ENCODE measurements at places on chromosomes 12 and 14.

GRCh38 chr12:76193961-76194360, 109.5 kb upstream of the NAP1L1 start:
- no peak for DNase-seq

DNA sequence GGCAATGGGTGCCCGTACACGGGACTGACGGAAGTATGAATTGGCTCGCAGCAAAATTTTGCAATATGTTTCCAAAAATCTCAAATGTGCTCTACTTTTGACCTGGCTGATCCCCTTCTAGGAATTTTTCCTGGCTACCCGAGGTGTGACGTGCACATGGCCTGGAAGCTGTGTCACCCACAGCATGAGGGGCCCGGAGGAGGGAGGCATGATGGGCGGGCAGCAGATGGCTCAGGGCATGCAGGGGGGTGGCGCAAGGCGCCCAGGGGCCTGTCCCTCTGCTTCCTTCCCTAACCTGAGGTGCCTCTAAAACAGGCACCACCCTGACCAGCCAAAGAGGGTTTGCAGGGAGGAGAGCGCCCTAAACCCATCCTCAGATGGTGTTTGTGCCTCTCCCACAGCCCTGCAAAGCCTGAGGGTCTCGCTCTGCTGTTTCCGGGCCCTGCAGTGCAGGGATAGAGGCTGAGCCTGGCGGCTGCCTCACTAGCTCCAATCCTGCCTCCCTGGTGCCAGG, 6.7 kb downstream of the GPR132 start:
- no peak for DNase-seq

GRCh38 chr12:105640761-105641160, 310.3 kb downstream of the C12orf75 start:
- DNase-seq = no peak

DNA sequence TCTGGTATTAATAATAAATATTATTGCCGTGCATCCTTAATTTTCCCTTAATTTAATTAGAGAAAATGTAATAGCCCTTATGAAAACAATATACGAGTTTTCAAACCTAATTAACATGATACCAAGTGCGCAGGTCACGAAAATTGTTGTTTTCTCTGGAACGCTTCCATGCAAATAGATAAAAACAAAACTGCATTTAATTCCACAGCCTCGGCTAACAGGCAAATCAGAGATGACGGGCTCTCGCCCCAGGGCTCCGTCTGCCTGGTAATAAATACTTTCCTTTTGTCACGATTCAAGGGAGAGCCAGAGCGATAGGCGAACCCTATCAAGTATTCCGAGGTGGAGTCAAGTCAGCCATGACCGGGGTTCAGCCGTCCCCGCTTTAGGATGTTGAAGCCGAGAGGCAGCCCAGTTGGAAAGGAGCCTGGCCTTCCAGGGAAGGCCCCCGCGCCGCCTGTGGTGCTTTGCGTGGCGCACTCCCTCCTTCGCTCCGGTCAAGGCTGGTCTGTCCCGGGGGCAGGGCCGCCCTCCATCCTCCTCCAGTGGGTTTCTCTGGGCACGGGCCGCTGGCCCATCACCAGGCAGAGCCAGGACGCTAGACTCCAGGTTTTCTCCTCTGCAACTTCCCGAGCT, 137.8 kb upstream of the GSC start:
- DNase-seq = no peak

DNA sequence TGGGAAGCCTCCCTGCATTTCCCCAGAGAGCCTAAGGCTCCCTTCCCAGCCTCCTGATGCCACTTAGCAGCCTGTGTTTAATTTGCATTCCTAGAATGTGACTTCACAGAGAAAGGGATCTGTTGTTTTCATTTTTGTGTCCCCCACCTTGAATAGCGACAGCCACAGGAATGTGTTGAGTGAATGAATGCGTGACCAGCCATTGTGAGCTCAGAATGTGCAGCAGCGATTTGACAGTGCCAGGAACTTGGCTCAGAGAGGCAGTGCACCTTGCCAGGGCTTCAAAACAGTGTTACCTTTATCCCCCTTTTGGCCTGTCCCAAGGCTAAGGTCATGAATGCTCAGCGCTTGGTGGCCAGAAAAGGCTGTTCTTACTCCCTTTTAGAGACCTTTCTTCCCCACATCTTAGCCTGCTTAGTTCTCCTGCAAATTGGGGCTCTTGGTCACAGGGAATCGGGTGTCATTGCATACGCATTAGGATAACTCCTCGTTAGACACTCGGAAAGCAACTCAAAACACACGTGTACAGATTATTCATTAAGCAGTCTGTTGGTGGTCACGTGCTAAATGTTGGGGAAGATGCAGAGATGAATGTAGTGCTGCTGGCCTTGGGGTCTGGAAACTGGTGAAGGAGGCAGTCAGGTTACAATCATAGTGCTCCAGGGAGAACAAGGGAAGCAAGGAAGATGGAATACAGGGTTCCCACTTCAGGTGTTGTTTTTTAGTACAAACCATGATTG, 9.8 kb downstream of the NTF3 start:
- DNase-seq = no peak

GRCh38 chr12:64900540-64900939, 76.1 kb downstream of the TBC1D30 start:
- no peak for DNase-seq

DNA sequence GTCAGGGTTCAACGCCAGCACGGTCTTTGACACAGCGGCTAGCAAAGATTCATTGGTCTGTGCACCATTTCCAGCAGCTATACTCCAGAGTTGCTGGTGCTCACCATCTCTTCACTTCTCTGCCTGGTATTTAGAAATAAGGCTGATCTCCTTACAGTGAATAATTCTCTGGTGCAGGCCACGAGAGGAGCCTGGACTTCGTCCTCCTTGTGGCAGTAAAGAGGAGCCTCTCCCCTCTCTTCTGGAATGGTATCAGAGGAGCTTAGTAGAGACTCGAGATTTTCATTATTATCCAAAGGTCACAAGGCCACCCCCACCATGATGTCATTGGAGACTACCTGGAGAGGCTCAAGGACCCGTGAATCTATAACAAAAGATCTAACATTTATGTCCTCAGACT, 30.8 kb upstream of the BCL2L14 start:
- no peak for DNase-seq

GRCh38 chr12:5076761-5077160, 33.1 kb downstream of the KCNA5 start:
- DNase-seq = no peak

DNA sequence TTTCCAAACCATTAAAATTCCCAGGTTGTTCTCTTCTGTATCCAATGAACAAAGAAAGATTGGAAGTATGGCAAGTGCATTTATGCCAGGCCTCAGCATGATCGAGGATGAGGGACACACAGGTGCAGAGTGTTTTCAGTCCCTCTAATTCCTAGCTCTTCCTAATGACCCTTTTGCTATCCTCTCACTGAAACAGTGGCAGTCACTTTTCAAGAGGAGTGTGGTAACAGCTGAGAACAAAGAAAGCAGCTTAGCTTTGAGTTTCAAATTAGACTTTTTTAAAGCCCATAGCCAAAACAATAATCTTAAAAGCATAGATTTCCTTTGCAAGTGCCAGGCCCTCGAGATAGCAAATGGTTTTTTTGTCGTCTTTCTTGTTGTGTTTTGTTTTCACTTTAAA, 110.8 kb downstream of the KCNH5 start:
- DNase-seq = no peak

DNA sequence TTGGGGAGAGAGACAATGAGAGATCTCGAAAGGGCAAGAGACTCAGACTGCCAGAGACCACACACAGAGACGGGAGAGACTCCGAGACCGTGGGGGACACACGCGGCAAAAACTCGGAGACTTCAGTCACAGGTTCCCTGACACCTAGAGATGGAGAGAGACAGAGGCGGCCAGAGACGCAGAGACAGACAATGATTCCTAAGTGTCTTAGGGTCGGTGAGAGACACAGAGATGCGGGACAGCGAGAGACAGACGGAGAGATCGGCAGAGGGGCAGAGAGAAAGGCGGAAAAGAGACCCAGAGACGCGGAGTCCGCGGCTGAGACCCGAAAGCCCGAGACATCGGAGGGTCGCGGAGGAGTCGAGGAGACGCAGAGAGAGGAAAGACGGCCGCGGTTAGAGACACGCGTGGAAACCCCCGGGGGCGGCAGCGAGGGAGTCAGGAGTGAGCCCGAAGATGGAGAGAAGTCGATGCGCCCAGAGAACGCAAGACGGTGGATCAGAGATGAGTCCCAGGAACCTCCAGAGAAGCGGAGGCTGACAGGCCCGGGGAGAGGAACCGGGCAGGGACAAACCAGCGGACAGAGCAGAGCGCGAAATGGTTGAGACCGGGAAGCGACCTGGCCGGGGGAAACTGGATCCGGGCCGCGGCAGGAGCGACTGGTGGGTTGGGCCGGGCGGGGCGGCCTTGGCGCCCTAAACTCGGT, 7.8 kb downstream of the LHX5 start:
- no peak for DNase-seq

DNA sequence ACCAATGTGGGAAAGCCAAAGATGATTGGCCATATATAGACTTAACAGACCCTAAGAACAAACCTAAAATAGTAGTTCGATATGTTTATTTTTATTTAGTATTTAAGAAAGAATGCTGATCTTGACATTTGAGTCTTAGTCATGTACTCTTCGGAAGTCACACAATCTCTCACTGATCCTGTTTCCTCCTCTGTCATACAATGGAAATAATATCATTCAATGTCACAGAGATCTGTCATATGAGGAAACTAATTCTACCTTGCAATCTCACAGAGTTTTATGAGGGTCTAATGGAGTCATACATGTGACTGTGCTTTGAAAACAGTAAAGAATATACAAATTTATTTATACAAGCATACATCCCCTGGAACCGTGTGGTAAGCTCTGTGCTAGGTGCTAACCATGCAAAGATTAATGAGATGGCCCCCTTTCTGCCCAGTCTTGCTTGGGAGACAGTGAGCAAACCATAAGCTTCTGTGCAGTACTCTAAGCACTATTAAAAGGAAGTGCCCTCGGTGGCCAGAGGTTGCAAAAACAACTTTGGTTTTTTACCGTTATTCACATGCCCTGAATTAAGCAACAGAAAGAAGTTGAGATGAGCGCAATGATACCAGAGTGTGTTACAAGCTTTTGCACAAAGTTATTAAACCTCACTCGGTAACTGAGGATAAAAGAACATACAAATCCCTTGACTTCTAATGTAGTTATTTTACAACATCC, 1.7 kb upstream of the LIN7A start:
- no peak for DNase-seq

DNA sequence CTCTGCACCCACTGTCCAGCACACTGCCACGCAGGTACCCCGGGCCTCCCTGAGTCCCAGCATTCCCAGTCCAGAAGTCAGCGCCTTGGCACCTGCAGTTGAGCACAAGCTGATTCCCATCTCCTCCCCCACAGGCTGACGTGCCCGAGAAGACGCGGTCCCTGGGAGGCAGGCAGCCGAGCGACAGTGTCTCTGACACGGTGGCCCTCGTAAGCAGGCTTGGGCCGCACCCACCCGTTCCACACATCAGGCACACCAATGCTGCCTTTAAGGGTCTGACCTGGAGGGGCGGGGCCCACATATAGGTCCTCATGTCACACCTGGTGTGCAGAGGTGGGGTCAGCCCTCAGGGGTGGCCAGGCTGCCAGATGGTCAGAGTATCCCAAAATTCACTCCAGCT, 18.4 kb upstream of the TEX22 start:
- DNase-seq = no peak

DNA sequence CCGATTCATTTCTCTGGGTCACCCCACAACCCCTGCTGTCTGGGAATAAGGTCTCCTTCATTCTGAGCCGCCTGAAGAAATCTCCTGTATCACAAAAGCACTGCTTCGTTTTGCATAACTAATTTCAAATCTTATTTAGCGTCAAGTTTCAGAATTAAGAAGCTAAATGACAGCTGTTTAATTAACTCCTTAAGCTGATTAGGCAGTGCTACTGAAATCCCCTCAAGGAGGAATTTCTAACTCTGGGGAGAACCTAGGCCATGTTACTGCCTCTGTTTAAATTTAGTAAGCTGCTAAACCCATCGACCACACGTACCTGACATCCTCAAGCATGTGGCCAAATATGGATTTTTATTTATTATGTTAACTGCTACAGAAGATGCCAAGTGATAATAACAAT, 373.6 kb downstream of the GLT1D1 start:
- DNase-seq = no peak

DNA sequence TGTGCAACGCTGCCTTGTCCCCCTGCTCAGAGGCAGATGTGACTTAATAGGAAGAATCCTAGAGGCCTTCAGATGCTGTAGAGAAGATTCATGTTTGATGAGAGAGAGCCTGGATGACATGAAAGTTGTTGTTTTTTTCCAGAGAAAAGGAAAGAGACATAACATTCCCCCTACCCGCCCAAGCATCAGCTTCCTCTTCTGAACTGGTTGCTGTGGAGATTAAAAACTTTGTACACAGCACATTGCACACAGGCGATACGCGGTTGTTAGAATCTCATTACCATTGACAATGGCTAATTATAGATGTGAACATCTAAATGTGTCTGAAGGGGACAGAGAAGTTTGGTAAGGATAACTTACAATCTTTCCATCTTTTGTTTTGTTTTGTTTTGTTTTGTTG, 13.6 kb upstream of the ETFBKMT start:
- DNase-seq = no peak
